ENCODE measurements at places on chromosomes 6 and 20.

DNA sequence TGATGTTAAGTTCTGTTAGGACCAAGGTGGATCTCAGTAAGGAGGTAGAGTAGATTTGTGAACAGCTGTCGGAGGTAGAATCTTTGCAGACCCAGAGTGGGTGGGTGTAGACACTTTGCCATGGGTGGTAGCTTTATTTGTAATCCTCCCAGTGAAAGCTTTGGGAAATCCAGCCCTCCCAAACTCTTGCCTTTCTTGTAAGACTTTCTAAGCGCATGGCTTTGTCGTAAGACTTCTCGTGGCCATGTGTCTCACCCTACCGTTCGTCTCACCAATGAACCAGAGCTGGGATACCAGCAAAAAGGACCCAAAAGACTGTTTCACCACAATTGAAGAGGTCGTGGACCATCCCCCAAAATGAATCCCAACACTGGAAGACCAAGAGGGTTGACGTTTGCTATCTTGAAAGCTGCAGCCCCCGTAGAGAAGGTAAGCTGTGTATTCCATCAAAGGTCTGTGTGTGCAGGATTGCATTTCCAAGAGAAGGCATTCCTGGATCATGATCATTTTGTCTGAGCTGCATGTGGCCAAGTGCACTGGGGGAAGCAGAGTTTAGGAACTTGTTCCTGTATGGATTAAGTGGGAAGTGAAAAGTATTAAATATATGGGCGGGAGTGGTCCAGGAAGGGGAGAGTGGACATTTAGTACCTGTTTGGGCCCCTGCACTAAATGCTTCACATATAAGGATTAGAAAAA is 5.8 kb upstream of the TMEM14A start:
- DNase-seq = no peak

- no peak for DNase-seq
These were observed 58.3 kb downstream of the TENT5A start for GRCh38 chr6:81694207-81694606.

GRCh38 chr6:113741651-113742050 is 115.5 kb upstream of the MARCKS start:
- no peak for DNase-seq

- DNase-seq = no peak
These were observed 2.1 kb upstream of the TRDN start for GRCh38 chr6:123638865-123639264.

DNA sequence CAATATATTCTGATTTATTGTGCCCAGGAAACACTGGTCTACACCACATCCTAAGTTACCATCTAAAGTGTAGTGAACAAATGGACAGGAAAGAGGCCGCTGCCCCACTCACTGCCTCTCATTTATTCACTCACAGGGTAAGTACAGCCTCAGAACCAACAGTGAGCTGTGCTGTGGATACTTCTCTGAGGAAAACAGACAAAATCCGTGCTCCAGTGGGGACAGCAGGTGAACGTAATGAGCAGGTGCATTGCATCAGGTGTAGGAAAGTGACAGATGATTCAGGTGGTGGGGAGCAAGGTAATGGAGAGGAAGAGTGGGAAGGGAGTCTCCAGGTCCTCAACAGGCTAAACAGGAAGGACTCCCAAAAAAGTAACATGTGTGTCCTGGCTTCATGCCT is 8.4 kb upstream of the ULBP2 start:
- DNase-seq = no peak

GRCh38 chr6:13473768-13474165 is 13.6 kb downstream of the GFOD1 start:
- no peak for DNase-seq

- no peak for DNase-seq
These were observed 88.8 kb downstream of the FYN start for GRCh38 chr6:111784433-111784832.

DNA sequence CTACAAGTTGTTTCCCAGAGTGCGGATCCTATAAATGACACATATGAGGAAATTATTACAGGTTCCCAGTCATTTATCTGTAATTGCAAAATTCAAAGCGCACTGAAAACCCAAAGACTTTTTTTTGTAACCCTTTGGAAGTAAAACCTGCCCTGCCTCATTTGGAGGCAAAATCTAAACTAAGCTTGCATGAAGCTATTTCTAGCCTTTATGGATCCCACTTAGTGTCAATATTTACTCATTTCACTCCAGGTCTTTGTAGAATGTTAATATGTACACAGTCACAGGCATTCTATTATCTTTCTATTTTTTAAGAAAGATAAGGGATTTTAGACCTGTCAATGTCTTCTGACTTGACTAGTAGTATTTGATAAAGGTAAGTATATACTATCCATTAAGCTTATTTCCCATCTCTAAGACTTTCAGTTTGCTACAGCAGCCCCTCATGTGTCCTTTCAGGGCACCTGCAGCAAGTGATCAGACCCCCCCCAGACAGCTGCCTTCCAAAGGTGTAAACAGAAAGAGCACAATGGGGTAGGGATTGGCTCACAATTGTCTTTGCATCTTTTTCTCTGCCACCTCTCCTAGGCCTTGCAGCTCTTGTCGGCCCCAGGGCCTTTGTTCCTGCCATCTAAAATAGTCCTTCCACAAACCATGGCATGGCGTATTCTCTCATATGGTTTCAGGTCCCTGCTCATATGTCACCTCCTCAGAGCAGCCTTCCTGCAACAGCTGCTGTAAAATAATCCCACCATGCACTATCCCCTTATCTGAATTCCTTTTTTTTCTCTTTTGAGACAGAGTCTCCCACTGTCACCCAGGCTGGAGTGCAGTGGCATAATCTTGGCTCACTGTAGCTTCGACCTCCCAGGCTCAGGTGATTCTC is 1.3 kb upstream of the REPS1 start:
- no peak for DNase-seq

- DNase-seq = no peak
These were observed 246.2 kb downstream of the LRFN2 start for GRCh38 chr6:40340957-40341356.

GRCh38 chr6:105791583-105792318 is 294.4 kb upstream of the PRDM1 start:
- DNase-seq = no peak

DNA sequence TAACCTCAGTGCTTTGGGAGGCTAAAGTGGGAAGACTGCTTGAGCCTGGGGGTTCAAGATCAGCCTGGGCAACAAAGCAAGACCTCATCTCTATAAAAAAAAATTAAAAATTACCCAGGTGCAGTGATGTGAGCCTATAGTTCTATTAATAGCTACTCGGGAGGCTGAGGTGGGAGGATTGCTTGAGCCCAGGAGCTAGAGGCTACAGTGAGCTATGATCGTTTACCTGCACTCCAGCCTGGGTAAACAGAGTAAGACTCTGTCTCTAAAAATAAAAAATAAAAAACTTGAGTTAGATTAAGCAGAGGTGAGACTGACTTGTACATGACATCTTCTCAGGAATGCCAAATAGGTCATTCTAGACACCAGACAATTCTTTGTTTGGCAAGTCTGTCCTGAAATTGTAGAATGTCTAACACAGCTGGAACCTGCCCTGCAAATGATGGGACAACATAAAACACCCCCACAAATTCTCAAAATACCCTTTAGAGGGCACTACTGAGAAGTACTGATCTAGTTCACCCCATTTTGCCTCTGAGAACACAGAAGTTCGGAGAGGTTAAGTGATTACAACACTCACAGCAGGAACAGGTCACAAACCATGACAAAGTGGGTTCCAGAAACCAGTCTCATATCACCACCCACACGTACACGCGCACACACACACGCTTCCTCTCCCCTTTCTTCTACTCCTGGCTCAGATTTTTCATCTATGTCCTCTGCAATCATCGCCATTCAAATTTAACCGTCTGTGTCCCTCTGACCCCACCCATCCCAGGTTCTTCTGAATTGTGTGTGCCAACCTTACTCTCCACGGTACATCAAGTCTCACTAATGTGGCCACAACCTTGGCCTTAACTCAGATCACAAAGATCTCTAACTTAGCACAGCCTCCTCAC is 38.3 kb downstream of the ARHGAP18 start:
- no peak for DNase-seq

DNA sequence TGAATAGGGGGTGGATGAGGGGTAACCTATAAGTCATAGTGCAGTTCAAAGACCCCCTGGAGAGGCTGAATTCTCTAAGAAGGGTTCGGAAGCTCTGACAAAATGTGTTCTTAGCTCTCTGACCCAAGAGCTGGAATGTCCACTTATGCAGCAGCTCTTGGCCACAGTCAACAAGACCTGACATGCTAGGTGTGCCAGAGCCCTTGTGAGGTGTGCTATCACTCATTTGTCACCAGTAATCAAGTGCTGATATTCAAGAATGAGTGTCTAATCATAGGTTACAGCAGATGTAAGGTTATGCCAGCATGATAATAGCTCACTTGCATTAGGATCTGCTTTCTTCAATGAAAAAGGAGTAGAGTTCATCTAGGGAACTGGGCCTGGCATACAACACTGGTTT is 28.1 kb downstream of the TOMM6 start:
- no peak for DNase-seq

DNA sequence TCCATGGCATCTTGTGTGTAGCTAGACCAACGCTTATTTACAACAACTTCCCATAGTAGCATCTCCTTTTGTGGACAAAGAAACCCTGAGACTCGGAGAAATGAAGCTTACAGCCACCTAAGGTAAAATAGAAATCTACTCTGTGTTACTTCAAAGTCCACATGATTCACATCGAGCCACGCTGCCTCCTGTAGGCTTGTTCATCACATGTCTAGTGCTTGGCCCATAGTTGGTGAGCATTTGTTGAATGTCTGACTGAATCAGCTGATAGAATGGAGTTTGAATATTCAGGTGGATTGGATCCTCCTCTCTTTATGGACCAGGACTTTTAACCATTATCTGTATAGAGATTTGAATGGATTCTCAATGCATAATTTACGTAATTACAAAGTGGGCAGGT is 130.7 kb downstream of the CCDC170 start:
- no peak for DNase-seq

- no peak for DNase-seq
These were observed 300.2 kb downstream of the SOX4 start for GRCh38 chr6:21893793-21894192.

DNA sequence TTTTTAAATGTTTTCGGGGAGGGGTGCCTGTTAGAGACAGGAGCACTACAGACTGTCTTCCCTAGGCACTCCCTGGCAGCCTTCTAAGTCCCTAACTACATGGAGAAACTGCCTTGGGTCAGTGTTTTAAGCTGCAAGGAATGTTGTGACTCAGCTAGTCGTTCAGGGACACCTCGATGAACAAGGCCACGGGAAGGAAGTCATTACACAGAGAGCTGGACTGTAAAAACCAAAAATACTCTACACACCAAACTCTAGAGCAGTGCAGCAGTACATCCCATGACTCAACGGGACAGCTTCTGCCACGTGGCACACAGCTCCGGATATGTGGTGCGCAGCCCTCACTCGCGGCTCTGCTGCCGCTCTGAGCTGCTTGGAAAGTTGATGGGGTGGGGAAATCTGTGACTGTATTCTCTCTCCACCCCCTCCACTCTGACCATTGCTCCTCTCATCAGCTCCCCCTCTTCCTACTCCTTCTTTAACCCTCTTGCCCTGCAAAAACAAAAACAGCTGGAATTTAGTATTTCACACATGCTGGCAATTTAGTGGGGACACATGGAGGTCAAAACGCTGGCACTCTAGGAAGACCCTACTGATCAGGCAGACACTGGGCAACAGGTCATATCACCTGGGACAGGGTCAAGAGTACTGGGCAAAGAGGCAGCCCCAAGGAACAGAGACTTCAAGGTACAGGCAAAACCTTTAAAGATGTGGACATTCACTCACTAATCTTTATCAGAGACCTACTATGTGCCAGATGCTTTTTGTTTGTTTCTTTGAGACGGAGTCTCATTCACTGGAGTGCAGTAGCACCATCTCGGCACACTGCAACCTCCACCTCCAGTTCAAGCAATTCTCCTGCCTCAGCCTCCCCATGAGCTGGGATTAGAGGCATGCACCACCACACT is 10.9 kb upstream of the LPIN3 start:
- DNase-seq = peak; percentile 70

DNA sequence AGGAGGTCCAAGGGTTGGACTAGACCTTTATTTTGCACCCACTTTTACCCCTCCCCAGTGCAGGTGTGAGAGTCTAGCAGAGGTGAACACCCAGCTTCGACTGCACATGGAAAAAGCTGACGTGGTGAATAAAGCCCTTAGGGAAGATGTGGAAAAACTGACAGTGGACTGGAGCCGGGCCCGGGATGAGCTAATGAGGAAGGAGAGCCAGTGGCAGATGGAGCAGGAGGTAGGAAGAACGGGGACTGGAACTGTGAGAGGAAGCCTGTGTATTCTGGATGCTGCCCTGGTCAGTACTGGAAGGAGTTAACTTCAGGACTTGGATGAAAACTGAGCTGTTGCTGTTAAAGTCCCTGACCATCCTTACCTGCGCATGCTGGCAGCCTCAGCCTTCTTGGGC is 10.6 kb downstream of the CEP250 start:
- DNase-seq = no peak

- DNase-seq = no peak
These were observed 137.5 kb downstream of the NRN1 start for GRCh38 chr6:5869261-5869660.

DNA sequence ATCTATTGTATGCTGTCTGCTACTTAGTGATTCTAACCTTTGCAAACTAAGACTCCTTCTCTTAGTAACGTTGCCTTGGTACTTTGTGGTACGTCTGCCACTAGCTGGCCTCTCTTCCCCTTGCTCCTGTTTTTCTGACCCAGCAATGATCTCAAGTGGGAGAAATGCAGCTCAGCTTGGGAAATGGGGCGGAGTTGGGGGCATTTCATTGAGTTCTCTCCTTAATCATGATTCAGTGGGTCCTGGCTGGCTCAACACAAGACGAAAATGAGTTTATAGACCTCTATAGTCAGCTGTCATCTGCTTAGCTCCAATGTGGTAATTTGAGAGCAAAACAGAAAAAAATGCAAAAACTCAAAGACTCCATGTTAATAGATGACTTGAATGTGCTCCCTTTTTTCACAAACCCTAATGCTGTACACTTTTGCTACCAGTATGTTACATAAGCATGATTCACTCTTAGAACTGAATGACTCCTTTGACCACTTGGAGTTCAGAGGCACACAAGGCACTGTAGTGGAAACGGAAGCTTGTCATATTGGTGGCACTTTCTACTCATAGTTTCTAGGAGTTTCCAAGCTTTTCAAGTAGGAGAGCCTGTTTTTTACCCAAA is 55.3 kb upstream of the SOX4 start:
- no peak for DNase-seq

- peak; percentile 40 for DNase-seq
These were observed at the start of gene DNAAF9 for GRCh38 chr20:3407040-3407770. TSS of gene DNAAF9 (minus strand) at chr20:3407669. CDS start at chr20:3407557, 112 bp downstream.
